ENCODE measurements at places on chromosomes 11 and 22. TPM values are rescaled to one million over a fixed set of nuclear protein-coding genes. Genes with fewer than 3 reads are reported as not detected.

- DNase-seq = no peak
Observed at GRCh38 chr11:79042824-79043223, 398.0 kb downstream of the TENM4 start.

DNA sequence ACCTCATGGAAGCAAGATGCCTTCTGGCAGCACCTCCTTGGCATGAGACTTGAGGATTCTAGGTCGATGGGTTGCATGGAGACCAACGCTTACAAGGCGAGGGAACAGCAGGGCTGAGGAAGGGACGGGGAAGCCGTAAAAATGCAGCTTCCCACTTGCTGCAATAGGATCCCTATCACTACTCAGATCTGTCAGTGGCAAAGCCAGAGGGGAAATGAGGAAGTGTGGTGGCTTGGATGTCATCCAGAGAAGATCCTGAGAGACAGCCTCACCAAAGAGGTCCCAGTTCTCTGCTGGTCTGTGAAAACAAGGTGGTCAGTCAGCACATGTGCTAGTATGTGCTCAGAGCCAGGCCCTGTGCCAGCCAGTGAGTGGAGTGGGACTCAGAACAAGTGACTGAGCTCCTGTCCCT lies 22.2 kb downstream of the CYB5R2 start:
- no peak for DNase-seq

DNA sequence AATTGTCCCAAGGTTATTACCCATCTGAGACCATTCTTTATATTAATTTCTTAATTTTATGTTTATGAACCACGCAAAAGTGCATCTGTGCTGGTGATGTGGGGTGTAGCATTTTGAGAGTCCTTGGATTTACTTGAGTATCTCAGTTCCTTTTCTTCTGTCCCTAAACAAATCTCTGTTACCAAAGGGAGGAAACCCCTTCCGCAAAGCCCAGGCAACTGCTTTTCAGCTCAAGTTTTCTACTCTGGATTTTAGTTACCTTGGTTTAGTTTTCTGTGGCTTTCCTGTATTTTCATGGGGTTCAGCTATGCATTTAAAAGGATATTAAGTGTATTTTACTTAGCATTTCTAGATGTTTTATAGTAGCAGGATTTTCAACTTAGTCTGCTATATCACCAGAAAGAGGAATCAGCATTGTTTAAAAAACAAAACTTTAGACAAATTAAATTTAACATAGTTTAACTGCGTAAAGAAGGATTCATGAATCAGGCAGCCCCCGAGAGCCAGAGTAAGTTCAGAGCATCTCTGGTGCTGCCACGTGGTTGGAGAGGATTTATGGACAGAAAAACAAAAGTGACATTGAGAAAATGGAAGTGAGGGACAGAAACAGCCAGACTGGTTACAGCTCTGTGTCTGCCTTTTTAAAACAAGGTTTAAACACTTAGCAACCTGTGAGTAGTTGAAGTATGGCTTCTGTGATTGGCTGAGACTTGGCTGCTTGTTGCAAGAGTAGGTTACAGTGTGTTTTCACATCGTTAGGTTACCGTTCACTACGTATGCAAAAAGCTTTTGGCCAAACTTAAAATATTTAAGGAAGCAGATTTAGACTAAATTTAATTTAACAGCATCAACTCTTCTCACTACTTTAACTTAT lies 9.6 kb downstream of the ADM start:
- DNase-seq = no peak

GRCh38 chr11:36443661-36444060 lies 66.4 kb downstream of the TRAF6 start:
- no peak for DNase-seq

- no peak for DNase-seq
Observed at GRCh38 chr11:911031-911889, 650 bp upstream of the CHID1 start.

GRCh38 chr22:19166421-19166820 lies 12.1 kb downstream of the SLC25A1 start:
- no peak for DNase-seq

DNA sequence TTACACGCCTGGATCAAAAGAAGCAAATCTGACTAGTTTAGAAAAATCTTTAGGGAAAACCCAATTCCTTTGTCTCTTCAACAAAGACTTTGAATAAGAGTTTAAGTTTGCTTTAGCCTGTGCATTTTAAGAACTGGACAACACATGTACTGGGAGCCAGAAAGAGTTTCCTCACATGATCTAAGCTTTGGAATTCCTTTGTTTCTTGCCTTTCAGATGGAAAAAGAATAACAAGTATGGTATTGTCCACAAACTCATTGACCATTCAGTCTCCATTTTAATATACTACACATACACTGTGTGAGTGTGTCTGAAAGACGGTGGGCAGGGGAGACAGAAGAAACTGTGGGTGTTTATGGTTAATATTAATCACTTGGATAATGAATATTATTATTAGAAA lies 205.6 kb downstream of the MAML2 start:
- DNase-seq = no peak

- DNase-seq = no peak
Observed at GRCh38 chr11:58596621-58597020, 17.8 kb downstream of the ZFP91 start.

GRCh38 chr11:101441747-101442146 lies 142.1 kb downstream of the TRPC6 start:
- no peak for DNase-seq

DNA sequence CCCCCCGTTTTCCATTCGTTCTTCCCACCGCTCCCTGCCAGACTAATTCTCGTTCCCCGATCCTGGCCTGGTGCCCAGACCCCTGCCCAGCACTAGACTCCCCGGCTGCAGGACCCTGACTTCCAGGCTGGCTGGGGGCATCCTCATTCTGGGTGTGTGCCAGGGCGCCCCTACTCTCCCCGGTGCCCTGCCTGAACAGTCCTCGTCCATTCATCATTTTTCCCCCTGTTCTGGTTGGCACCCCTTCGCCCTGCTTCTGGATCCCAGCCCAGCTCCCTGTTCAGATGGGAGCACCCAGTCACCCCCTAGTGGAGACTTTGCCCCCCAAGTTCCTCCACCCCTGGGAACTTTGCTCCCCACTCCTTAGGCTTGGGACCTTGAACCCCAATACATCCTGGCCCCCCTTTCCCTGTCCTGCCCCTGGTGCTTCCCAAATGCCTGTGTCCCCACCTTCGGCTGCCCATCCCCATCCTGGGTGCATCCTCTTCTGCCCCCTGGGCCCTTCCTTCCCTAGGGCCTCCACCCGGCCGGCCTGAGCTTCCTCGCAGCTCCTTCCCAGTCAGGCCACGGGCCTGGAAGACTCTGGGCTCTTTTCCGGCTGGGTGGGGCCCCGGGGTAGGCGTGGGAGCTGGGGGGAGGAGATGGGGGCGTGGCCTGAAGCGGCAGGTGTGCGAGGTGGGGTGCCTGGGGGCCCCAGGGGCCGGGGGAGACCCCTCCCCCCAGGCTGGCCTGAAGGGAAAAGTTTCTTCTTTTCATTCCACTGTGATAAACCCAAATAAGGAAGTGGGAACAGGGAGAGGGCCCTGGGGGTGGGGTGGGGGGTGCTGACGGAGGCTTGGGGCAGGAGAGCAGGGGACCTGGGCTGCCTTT lies 908 bp downstream of the PLCB3 start:
- no peak for DNase-seq

DNA sequence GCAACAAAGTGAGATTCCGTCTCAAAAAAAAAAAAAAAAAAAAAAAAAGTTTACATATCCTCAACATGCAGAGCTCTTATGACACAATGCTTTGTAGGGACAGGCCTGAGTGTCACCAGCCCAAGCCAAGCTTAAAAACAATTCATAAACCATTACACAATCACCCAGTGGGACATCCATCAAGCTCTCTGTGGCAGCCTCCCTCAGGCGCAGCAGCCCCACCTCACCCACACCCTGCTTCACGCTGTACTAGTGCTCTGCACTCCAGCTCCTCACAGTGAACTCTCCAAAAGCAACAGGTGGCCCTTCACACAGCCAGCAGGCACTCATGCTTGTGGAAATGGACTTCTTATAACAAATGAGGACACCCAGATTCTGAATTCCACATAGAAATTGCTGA lies 3.5 kb upstream of the FOXRED2 start:
- DNase-seq = no peak

- no peak for DNase-seq
Observed at GRCh38 chr11:95568281-95568680, 221.3 kb downstream of the FAM76B start.

DNA sequence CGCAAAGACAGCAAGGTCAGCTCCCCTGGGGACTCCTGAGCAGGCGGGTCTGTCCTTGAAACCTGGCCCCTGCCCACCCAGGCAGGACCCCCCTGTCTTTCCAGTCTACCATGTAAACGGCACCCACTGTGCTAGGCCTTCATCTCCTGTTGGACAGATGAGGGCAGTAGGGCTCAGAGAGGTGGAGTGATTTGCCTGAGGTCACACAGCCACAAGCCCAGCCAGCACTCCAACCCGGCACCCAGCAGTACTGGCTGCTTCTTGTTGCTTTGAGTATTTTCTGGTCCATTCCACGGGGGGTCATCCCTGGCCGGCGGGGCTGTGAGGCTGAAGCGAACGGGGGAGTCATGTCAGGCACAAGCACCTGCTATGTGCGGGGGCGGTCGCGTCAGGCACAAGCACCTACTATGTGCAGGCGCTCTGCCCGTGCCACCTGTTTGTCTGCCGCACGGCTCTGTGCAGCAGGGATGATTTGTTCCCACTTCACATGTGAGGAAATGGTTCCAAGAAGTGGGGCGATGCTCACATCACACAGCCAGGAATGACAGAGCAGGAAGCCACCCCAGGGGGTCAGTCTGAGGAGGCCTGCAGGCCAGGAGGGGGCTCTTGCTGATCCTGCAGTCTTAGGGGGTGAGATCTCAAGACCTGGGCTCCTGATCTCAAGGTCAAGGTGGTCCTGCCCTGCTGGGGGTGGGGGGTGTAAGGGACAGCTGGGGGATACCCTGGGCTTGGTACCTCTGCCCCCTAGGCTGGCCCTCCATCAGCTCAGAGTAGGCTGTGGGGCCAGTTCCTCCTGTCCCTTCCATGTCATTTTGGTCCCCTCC lies 110.7 kb downstream of the CACNA1I start:
- DNase-seq = no peak

- DNase-seq = peak; percentile 40
Observed at GRCh38 chr11:122750049-122750448, 88.3 kb upstream of the CRTAM start.

DNA sequence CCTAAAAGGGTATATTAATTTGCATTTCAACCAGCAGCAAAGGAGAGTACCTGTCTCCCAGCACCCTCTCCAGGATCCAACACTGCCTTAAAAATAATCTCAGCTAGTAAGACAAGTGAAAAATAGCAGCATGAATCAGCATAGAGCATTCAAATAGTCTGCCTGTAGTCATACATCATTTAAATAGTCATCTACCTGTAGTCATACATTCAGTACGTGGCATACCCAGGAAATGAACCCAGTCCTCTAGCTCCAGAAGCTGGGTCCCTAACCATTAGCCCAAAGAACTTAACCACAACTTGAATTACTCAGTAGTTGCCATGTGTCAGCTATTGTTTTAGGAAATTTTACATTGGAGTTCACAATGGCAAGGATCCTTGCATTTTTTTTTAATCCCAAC lies 9.3 kb downstream of the TENM4 start:
- DNase-seq = no peak

- peak; percentile 68 for DNase-seq
Observed at GRCh38 chr11:81787584-81788049, 946.0 kb downstream of the FAM181B start.

GRCh38 chr11:95762534-95762933 lies 27.0 kb downstream of the FAM76B start:
- no peak for DNase-seq

GRCh38 chr22:24503137-24503842 lies 8.2 kb downstream of the UPB1 start:
- peak; percentile 80 for DNase-seq

DNA sequence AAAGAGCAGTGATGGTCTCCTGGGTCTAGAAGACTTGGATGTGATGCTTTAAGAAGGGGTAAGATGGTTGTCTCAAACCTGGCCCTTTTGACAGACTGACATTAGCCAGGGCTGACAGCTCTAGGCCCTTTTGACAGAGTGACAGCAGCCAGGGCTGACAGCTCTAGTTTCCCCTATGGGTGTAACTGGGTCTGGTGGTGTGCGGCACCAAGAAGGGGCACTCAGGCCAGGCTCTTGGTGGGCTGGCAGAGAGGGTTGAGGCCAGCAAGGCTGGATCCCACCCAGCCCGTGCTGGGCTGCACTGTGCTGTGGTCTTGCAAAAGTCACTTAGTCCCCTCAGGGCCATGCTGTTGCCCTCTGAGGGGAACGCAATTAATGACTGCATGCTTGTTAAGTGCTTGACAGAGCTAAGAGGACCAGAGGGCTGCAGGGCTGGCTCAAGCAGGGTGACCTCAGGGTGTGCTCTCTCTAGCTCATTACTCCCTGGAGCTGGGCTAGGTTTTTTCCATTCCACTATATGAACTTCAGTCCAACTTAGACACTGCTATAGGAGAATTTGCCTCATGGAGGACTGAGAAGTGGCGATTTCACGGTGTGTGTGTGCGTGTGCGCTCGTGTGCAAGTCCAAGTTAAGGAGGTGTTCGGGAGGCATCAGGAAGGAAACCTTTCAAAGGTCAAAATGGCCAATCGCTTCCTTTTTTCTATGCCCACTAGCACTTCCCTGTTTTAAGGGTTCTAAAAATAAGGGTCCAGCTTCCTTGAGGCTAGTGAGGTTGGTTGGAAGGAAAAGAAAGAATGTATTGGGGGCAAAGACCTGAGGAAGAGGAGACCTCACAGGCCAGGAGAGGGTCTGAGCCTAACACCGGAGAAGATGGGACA lies 4.4 kb downstream of the UBASH3B start:
- DNase-seq = no peak

GRCh38 chr11:88178191-88178590 lies 2.9 kb upstream of the RAB38 start:
- no peak for DNase-seq

- DNase-seq = peak; percentile 7
Observed at GRCh38 chr11:108863528-108863927, 198.7 kb downstream of the DDX10 start.

GRCh38 chr11:126993599-126993998 lies 7.0 kb downstream of the KIRREL3 start:
- DNase-seq = no peak

DNA sequence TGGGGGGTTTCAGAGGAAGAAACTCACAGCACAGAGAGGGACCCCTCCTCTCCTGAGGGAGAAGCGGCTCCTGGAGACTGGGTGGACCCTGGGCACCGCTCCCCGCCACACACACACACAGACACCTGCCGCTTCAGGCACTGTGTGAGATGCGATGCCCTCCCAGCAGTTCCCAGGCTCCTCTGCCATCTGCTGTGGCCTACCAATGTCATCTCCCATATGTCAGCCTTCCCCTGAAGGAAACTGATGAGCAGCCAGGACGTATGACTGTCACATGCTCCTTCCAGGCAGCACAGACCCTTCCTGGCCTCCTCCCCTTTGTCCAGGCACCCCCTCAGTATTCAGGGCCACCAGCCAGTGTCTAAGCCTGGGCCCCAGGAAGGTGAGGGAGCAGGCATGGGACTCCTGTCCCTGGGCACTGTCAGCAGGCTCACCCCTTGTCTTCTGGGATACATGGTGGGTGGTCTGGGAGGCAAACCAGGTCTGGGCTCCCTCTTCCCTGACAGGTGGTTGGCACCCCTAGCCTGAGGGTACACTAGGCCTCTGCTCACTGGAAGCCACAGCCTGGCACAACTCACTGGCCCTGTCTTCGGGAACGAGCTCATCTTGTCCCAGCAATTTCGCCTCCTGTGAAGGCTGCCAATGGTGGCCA lies 11.8 kb upstream of the BCR start:
- no peak for DNase-seq

NPAS4 gene
- total RNA-seq = not detected

OR5B21 gene
- total RNA-seq = not detected

CBLIF gene
- total RNA-seq = not detected

PLEKHB1 gene
- 2.9 TPM for total RNA-seq

FUT4 gene
- total RNA-seq = 5.6 TPM

GSTP1 gene
- total RNA-seq = 212 TPM

TCIRG1 gene
- 480 TPM for total RNA-seq

KDELR3 gene
- total RNA-seq = not detected

FERMT3 gene
- 202 TPM for total RNA-seq

HARBI1 gene
- total RNA-seq = 12.7 TPM

AIFM3 gene
- 1.5 TPM for total RNA-seq
